Hippocampal formation (tissue), 2 donors: ENCODE measurements at places on chromosomes 1 and 21.

GRCh38 chr1:165527251-165528007 is 16.4 kb upstream of the LRRC52 start:
- no peak for DNase-seq

DNA sequence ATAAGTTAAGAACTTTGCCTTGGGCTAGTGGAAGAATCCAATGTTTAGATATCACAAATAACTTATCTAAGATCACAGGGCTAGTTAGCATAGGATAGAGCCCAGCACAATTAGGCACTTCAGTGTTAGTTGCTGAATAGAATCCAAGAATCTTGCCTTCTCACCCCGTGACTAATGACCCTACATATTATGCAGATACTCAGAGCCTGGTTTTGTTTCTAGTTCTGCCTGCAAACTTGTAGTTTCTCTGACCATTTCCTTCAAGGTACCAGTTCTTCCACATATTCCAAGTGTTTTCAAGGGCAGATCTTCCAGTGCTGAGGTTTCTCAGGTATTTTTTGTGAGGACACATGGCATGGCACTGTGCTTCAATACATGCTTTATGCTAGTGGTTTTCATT is 239.3 kb downstream of the KCNK2 start:
- DNase-seq: no peak

- DNase-seq: no peak
Observed at GRCh38 chr1:2574350-2574749, 12.2 kb upstream of the PRXL2B start.

- DNase-seq: no peak
Observed at GRCh38 chr1:22496536-22497160, 45.0 kb downstream of the ZBTB40 start.

DNA sequence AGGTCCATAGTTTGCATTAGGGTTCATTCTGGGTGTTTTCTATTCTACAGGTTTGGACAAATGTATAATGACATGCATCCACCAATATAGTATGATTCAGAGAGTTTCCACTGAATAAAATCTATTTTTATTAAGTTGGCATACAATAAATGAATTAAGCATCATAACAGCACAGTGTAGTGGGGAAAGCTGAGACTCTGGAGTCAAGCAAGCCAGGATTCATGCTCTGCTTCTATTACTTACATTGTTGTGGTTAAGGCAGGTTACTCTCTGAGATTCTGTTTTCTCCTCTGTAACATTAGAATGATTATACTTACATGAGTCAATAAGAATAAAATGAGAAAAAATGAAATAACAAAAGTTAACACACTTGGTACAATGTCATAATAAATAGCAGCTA is 131.3 kb downstream of the SLC30A10 start:
- DNase-seq: no peak

DNA sequence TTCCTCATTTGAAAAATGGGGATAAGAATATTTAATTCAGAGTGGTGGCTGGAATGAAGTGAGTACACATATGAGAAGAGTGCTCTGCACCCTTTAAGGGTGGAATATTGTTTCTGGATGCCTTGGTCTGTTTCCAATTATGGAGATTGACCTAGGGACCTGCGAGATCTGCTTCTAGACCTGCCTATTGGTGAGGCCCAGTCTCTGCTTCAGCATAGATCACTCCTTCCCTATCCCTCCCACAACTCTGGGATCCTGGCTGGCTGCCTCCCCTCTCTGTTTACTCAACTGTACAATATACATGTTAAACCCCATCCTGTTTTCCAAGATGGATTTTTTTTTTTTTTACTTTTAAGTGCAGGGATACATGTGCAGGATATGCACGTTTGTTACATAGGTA is 6.4 kb upstream of the LDLRAD1 start:
- no peak for DNase-seq

- no peak for DNase-seq
Observed at GRCh38 chr1:235399661-235400060, 32.4 kb downstream of the TBCE start.

DNA sequence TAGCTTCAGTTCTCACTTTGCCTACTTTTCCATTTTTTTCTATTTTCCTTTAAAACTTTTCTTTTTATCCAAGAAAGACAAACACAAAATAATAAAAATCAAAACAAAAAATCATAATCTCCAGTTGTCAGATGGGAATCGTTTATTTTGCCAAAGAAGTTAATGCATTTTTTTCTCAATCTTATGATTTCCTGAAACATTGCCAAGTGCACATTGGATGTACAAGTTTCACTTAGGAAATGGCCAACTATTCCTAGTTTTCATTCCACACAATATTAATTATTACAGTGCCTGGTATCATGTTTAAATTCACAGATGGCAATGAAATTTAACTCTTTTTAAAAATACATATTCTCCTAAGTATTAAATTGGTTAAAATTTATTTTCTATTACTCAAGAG is 1050.5 kb downstream of the TTLL7 start:
- no peak for DNase-seq

GRCh38 chr1:119731741-119732430 is 20.2 kb downstream of the PHGDH start:
- DNase-seq: no peak

DNA sequence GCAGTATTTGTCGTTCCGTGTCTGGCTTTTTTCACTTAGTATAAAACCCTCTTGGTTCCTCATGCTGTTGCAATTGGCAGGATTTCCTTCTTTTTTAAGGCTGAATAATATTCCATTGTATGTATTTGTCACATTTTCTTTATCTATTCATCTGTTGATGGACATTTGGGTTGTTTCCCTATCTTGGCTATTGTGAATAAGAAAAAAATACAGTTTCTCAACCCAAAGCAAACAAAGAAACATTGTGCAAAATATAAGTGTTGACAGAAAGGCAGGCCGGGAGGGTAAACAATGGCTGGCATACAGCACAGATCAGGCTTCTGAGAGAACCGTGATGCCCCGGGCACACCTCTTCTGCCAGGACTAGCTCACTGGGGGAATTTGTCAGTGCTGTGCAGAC is 26.9 kb downstream of the NENF start:
- peak; percentile 92 for DNase-seq

DNA sequence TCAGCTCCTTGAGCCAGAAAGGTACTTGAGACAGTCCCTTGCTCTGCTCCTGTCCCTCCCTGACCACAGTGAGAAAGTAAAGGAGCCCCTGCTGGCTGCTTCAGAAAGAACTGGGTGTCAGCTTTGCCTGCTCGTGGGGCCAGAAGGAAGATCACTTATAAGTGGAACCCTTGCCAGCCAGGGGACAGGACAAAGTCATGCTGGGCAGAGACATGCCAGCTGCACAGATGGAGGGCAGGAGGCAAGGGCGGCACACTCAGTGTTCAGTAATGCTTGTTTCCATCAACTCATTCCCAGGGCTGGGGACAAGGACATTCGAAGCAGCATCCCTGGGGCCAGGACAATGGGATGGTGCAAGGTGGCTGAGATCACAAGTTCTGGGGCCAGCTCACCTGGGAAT is 41.8 kb downstream of the NTPCR start:
- no peak for DNase-seq

DNA sequence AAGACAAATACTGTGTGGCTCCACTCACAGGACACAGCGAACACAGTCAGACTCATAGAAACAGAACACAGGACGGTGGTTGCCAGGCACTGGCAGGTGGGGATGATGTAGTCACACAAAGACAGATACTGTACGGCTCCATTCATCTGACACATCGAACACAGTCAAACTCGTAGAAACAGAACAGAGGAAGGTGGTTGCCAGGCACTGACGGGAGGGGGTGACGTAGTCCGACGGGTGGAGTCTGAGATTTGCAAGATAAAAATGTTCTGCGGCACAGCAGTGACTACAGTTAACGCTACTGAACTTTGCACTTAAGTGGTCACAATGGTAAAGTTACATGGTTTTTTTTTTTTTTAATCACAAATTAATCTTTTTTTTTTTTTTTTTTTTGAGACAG is 18.7 kb downstream of the C21orf58 start:
- no peak for DNase-seq

DNA sequence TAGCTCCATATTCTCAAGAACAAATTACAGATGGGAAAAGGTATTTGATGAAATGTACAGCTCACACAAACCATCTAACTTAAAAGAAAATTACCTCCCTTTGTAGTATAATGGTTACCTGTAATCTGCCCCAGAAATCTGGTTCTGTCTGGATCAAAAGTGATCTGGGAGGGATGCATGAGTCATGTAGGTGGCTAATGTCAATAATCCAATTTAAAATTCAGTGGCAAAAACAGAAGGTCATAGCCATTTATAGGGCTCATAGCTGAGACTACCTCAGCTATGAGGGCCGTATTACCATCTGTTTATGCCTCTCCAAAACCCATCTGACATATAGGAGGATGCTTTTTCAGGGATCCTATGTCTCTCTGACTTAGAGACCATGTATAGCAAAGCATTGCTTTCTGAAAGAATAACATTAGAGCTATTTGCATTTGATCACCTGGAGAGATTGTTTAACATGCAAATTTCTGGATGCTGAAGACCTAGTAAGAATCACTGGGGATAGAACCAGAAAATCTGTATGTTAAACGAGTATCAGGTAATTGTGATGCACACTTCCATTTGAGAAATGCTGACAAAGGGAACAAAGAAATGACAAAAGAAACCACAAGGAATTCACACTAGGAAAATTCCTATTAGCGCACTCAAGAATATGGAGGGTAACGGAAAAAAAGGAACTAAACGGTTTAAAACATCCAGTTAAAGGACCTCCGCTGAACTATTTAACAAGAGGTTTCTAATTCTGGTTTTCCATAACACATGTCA is 17.6 kb downstream of the PAXBP1 start:
- no peak for DNase-seq

DNA sequence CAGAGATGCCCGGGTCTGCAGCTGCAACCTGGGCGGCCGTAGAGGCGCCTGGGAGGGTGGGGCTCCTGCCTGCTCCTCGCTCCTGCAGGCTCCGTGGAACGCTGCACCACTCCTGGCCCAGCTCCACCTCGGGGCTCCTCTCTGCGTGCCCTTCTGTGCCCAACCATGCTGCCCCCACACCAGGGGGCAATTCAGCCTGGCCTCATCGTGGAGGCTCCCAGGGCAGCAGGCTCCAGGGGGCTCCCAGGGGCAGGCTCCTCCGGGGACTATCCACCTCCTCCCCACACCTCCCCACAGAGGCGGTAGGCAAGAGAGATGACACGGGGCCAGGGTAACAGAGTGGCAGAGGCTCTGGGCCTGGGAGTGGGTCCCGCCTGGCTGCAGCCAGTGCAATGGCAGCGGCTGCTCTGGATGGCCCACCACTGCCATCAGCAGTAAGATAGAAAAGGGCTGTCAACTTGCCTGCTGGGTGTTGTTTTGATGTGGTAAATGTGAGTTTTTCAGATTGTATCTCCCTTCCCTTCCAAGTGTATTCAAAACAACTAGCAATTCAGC is 22.4 kb upstream of the LRRC8C start:
- no peak for DNase-seq

DNA sequence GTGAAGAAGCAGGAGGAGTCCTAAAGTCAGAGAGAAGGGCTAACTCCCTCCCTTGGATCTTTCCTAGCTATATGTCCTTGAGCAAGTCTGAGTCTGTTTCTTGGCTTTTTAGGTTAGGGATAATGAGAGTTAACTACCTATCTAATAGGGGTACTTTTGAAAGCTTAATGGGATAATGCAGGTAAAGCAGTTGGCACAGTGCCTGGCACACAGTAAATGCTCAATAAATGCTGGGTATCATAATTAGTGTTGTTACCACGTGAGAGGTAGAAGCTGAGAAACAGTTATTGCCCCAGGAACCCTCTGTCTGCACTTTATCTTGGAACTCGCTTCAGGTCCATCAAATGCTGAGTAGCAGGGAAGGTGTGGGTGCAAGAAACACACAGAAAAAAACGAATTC is 5.5 kb downstream of the LRRN2 start:
- no peak for DNase-seq

DNA sequence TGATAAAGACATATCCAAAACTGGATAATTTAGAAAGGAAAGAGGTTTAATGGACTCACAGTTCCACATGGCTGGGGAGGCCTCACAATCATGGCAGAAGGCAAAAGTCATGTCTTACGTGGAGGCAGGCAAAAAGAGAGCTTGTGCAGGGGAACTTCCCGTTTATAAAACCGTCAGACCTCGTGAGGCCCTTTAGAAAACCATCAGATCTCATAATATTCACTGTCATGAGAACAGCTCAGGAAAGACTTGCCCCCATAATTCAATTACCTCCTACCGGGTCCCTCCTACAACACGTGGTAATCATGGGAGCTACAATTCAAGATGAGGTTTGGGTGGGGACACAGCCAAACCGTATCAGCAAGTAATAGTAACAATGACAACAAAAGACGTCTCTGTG is 88.2 kb upstream of the SLC25A33 start:
- DNase-seq: no peak

DNA sequence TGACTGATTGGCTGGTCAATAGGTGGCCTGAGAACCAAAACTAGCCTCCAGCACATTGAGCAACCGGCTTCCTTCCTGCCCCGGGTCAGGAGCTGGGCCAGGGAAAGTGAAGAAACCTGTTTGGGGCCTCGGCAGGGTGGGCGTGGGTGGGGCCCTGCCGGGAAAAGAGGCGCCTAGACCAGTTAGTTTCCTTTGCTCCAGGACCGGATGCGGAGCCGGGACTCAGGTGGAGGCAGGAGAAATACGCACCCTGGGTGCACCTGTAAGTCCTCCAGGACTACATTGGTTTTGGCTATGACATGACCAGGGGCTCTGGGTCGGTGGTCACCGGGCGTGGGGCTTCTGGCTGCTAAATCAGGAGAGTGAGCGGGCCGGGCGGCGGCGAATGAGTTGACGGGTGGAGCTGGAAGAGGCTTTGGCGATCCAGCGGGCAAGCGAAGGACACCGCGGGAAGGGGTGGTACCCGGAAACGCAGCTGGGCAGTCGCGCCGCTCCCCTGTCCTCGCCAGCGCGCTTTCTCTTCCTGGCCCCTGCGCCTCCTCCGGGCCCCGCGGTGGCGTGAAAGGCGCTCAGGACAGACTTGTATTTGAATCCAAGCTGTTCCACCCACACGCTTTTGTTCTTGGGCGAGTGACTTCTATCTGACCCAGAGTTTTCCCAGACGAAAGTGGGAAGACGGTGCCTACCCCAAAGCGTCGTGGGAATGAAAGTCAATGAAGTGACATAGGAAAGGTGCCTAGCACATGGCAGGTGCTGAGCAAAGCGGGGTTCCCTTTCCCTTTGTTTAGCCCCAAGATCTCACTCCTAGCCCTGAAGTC is 30.6 kb upstream of the JUN start:
- DNase-seq: no peak

GRCh38 chr21:39664586-39664985 is 51.8 kb downstream of the B3GALT5 start:
- no peak for DNase-seq

DNA sequence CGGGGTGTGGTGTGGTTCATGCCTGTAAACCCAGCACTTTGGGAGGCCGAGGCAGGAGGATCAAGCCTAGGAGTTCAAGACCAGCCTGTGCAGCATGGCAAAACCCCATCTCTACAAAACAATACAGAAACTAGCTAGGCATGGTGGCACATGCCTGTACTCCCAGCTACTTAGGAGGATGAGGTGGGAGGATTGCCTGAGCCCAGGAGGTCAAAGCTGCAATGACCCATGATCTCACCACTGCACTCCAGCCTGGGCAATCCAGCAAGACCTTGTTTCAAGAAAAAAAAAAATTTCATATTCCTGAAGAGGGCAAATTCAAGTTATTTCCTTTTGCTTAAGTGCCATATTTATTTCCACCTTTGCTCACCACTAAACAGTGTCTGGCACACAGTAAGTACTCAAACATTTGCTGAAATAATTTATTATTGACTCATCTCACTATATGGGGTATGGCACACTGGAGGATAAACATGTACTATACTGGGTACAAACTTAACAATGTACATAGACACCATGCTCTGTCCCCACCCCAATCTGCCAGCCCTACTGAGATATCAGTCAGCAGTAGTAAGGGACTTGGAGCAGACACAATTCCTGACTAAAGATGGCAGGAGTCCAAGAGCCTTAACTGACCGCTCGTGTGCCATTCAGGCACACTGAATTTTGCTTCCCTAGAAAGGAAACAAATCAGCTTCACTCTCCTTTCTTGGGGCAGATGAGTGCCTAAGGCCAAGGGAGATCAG is 15.5 kb downstream of the MEAF6 start:
- DNase-seq: no peak
